ENCODE measurements at places on chromosomes 4 and X. TPM values are rescaled to one million over a fixed set of nuclear protein-coding genes. Genes with fewer than 3 reads are reported as not detected.

- no peaks in the 10 kb centered on the region for H3K36me3 ChIP-seq
- no peak for DNase-seq
- H3K27ac ChIP-seq = no peak overlapping the region
- no peak overlapping the region for H3K4me3 ChIP-seq
- no peaks in the 10 kb centered on the region for H3K4me1 ChIP-seq
Measured at GRCh38 chrX:122421434-122422121, 762.5 kb upstream of the GRIA3 start.

DNA sequence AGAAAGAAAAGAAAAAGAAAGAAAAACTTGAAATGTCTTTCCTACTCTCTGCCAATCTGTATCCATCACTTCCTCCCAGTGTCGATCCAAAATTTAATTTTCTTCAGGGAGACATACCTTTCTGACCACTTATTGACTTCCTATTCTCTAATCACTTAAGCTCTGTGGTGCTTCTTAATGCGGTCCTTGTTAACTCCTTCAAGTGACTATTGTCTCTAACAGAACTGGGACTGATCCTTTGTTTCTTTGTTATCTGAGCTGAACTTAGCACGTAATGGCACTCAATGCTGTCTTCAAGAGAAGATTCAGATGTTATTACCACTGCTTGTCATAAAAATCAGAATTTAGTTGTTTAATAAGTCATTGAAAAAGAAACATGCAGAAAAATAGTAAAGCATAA, 31.2 kb downstream of the LARP7 start:
- no peak overlapping the region for H3K4me3 ChIP-seq
- no peak for DNase-seq
- H3K36me3 ChIP-seq = no peaks in the 10 kb centered on the region
- H3K4me1 ChIP-seq = peaks cover 3% of the 10 kb centered on the region
- H3K27me3 ChIP-seq = no peaks in the 10 kb centered on the region

DNA sequence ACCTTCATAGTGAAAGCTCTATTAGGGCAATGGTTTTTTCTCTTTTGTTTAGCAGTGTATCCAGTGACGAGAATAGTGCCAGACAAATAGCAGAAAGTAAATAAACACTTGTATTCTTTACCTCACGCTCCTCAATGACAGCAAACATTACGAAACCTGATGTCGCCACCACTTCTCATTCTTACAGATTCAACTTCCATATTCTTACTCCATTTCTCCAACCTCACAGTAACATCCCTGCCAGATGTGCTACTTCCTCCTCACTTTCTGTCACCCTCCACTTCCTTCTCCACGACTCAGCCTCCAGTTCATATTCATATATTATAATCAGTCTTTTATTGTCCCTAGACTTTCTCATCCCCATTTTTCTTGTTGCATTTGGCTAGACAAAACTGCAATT, 1956.2 kb upstream of the AGA start:
- H3K4me3 ChIP-seq = no peak overlapping the region
- DNase-seq = peak; percentile 44
- no peaks in the 10 kb centered on the region for H3K36me3 ChIP-seq
- no peaks in the 10 kb centered on the region for H3K4me1 ChIP-seq
- H3K27ac ChIP-seq = no peak overlapping the region
- no peaks in the 10 kb centered on the region for H3K27me3 ChIP-seq

DNA sequence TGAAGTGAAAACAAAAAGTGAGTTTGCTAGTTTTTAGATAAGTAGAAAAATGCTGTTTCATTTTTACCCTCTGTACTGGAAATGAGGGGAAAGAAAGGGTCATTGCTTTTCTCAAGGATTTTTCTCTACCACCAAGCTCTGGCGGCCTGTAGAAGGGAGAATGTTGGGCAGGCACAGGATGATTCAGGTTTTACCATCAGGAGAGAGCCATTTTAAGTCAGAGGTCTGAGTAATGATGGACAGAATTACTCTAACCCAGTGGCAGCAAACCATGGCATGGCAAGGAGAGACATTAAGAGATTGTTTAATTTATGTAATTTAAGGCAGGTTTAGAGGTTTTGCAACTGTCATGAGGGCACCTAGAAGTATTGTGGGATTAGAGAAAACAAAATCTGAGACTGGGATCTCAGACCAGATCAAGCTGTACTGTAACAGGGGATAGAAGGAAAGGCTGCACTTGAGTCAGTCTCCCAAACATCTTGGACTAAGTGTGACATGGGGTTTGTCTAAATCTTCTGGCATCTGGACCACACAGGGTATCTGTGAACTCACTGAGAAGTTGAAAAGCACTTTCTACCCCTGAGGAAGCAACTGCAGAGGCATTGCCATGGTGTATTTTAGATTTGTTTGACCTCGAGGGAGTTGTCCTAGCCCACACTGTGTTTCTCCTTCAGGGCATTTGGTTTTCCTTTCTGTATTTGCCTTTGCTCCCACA, 81.6 kb downstream of the BANK1 start:
- H3K27me3 ChIP-seq = no peaks in the 10 kb centered on the region
- no peak for DNase-seq
- H3K36me3 ChIP-seq = no peaks in the 10 kb centered on the region
- no peak overlapping the region for H3K4me3 ChIP-seq

DNA sequence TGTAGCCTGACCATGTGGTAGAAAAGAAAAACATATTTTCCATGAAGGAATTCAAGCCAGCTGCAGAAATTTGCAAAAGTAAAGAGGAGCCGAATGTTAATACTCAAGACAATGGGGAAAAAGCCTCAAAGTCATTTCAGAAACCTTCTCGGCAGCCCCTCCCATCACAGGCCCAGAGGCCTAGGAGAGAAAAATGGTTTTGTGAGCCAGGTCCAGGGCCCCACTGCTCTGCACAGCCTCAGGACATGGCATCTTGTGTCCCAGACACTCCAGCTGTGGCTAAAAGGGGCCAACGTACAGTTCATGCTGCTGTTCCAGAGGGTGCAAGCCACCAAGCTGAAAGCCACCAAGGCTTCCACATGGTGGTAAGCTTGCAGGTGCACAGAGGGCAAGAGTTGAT, 50.9 kb upstream of the BBS12 start:
- no peaks in the 10 kb centered on the region for H3K36me3 ChIP-seq
- H3K27me3 ChIP-seq = no peaks in the 10 kb centered on the region
- no peak for DNase-seq
- H3K4me3 ChIP-seq = no peak overlapping the region

GRCh38 chrX:15143825-15144121, 126.1 kb downstream of the ASB9 start:
- no peak overlapping the region for H3K27ac ChIP-seq
- no peaks in the 10 kb centered on the region for H3K36me3 ChIP-seq
- H3K4me3 ChIP-seq = no peak overlapping the region
- H3K27me3 ChIP-seq = peaks cover 9% of the 10 kb centered on the region

The ALAS2 gene
- total RNA-seq = 29.3 TPM

Data from muscle of leg (tissue), 16 donors.